ENCODE measurements at places on chromosomes 16 and 17.
A peak's percentile ranks its signal among the peaks of the same experiment; 100 is the strongest.

DNA sequence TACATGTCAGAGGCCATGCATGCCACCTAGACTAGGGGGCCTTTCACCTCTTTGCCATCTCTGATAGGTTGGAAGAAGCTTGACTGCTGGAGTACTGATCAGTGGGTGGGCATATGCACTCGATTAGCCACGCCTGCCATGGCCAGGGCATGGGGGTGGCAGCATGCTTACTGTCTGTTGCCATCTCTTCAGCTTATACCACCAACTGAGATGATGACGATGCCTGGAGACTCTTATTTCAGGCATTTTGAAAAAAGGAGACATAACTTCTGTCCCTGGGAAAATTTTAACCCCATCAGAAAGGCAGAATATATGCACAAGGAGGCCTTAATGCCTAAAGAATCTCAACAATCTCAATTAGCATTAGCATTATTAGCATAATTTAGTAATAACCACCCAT, 60.8 kb downstream of the MSI2 start:
- no peak for DNase-seq

DNA sequence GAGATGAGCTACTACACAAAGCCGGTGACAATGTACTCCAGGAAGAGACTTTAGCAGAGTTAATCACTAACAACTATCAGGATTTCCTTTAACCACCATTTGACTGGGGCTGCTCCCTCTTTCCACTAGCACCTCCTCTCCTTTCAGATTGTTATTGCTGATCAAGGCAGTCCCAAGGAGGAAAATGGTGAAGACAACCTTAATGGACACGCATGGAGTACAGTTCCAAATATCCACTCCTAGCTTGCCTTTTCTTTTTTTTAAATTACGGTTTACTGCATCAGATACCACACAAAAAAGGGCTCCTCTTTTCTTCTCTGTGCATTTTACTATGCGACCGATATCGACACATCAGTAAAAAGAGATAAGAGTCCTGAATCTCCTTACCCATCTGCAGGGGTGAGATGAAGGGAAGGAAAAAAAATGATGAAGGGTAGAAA, 30.9 kb downstream of the FAM222B start:
- no peak for DNase-seq

- DNase-seq: no peak
Observed at GRCh38 chr17:66398059-66398458, 95.6 kb downstream of the PRKCA start.

DNA sequence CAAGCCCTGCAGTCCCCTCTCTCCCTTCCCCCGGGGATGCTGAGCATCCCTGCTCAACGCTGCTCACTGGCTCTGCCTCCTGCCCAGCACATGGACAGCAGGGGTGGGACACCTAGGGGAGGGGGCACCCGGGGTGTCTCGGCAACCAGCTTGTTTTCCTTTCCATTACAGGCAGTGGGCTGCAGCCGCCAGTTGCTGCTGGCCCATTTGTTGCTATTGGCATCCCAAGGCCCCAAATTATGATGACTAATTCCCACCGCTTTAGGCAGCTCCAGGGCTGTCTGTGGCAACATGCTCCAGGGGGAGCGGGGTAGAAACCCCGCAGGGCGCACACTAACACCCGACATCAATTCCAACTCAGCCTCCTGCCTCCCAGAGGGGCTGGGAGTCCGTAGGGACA, 4.9 kb downstream of the SDK2 start:
- DNase-seq: peak; percentile 51

GRCh38 chr17:61570118-61570517, 20.9 kb downstream of the NACA2 start:
- DNase-seq: no peak

DNA sequence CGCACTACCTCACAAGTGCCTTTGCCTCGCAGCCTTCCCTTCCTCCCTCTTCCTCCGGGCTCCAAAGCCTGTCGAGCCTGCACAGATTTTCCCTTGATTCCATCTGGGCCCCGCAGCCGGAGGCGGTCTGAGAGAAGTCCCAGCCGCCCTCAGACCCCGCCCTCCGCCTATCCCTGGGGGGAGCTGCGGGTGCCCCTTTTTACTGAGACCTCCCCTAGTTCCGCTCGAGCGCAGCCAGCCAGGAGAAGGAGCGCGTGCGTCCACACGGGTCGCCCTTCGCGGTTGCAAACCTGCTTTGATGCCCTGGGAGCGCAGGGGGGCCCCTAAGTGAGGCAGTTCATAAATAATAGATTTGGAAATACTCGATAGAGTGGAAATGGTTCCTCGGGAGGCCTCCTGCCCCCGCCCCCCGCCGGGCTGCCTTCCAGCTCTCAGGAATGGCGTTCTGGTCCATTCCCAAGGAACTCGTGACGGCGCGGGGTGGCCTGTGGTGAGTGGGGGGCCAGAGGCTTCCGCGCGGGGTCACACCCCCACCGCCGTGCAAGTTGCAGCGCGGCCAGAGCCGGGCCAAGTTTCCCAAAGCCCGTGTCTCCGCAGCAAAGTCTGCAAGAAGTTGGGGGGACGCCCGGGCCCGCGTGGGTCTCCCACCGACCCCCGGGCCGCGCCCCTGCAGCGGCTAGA, 610 bp downstream of the C16orf74 start:
- DNase-seq: peak; percentile 86

- DNase-seq: peak; percentile 86
Observed at GRCh38 chr17:73644145-73645049, at the start of gene SDK2. Gene SDK2 (minus strand): TSS chr17:73644445. CDS start chr17:73644088, 357 bp downstream.

- no peak for DNase-seq
Observed at GRCh38 chr17:59435238-59435637, 103.8 kb downstream of the YPEL2 start.

- no peak for DNase-seq
Observed at GRCh38 chr16:82432261-82432660, 194.5 kb upstream of the CDH13 start.

GRCh38 chr16:70399381-70399780, 39.5 kb downstream of the ST3GAL2 start:
- DNase-seq: no peak

GRCh38 chr16:12078405-12079280, 102.1 kb downstream of the SNX29 start:
- DNase-seq: no peak

GRCh38 chr17:62101090-62101489, 36.0 kb upstream of the MED13 start:
- DNase-seq: no peak

DNA sequence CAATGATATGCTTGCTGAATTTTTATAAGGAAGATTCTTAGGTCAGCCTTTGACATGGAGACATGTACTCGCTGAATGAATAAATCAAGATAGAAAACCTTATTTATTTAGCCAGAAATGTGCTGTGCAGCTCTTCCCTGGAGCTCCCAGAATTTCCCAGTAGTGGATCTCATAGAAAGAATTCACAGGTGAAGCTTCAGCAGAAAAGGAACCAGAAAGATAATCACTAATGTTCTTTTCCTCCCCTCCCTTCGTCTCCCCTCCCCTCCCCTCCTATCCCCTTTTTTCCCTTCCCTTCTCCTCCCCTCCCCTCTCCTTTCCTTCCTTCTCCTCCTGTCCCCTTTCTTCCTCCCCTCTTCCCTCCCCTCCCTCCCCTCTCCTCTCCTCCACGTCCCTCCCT, 158.2 kb downstream of the MAP2K6 start:
- DNase-seq: no peak

DNA sequence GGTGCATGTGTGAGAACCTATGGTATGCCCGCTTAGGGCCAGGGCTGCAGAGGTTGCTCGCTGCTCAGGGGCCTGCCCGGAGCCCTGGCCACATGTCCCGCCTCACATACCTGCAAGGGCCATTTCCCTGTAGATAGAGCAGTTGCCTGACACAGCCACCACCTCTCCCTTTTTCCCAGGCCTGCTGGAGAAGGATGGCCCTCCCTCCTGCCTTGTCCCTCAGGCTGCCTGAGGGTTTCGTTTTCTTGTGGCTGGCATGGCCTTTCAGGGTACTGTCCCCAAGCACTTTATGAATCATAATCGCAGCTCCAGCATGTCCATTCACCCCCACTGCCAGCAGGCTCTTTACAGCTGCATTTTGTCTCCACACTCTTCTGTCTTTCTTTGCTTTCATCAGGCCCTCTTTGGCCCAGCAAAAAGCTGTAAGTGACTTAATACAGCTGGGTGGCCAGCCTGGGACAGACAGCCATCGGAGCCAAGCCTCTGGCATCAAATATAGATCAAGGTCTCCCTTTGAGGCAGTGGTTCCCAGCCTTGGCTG, 65.7 kb downstream of the MPRIP start:
- DNase-seq: no peak

GRCh38 chr17:28717578-28718332, at the start of gene RAB34:
Gene RAB34 (minus strand): TSS chr17:28717868. CDS start chr17:28717266, 602 bp downstream.
- DNase-seq: peak; percentile 96

GRCh38 chr17:81334987-81335772, 40.1 kb upstream of the SLC38A10 start:
- DNase-seq: no peak

DNA sequence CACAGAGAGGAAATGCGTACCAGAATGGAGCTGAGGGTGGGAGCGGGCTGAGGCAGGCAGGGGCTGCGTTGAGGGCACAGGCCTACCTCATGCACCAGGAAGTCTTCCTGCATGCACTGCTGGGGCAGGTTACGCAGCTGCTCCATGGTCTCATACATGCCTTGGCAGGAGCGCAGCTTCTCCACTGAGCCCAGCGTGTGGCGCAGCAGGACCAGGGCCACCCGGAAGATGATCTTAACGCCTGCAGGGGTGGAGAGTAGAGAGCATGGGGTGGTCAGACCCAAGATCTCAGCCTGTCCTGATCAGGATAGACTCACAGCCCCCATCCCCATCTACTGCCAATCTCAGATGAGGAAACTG, 3.4 kb upstream of the CD2BP2 start:
- DNase-seq: no peak

GRCh38 chr16:8375232-8375587, 215.1 kb downstream of the TMEM114 start:
- DNase-seq: no peak

DNA sequence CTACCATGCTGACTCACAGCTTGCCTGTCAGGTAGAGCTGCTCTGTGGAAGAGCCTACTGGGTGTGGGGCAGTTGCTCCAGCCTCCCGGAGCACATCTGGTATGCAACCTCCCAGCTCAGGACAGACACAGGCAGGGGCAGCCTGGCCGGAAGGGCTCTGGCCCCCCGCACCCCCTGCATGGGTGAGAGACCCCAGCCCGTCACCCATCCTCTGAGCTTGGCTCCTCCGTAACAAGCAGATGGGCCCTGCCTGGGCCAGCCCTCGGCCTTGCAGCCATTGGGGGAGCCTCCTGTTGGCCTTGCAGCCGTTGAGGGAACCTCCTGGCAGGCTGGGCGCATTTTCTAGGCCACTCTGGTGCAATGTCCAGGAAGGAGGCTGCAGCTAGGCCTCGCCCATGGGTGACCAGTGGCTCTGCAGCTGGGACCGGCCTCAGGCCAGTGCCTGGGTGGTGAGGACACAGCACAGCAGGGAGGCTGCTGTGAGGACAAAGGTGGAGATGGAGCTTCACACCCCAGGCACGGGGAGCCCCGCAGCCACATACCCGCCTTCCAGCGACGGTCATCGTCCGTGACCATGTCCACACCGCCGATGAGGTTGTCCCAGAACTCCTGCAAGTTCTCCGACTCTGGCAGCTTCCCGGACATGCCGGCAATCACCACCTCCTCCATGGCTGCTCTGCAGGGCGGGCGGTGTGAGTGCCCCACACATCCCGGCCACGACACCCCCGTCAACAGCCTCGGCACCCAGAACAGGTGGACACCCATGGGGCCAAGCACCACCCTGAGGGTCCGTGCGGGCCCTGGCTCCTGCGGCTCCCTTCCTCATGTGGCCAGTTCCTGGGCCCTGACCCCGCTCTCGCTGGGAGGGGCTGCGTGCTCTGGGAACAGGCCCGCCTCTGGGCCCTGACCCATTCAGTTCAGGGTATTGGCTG, 2.0 kb downstream of the FASN start:
- no peak for DNase-seq

DNA sequence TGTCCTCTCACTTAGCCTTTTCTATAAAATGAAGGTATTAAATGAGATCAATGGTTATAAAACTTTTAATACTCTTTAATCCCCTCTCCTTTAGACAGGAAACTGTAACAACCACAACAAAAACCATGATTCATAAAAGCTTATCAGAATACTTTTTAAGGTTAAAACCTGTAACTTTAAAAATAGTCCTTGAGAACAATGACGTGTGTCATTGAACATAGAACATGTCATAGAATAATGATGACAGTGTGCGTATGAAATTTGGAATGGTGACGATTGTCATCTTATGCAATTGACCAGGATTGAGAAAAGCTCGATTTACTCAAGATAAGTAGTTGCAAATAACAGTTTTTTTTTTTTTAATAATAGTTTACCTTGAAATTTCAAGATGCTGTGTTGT, 94.1 kb downstream of the PLCG2 start:
- no peak for DNase-seq

GRCh38 chr16:9868606-9869149, 313.6 kb downstream of the GRIN2A start:
- no peak for DNase-seq

GRCh38 chr16:2212362-2213324, 2.0 kb upstream of the BRICD5 start:
- DNase-seq: no peak

DNA sequence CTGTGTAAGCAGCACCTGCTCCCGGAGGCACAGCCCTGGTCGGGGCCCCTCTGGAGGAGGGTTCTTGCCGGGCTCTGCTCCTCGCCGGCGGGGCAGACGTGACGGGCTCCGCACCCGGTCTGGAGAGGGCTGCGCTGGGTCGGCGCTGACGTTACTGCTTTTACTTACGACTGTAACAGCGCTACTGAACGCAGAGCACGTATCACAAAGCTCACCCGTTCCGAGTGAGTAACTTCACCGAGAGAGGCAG, 1.3 kb upstream of the RAB40C start:
- peak; percentile 78 for DNase-seq

Measured in H7 (cell line).